ENCODE measurements at places on chromosomes 1 and 21.

- DNase-seq, result no peak
These were observed 235.5 kb upstream of the RRP15 start for GRCh38 chr1:218049641-218050040.

DNA sequence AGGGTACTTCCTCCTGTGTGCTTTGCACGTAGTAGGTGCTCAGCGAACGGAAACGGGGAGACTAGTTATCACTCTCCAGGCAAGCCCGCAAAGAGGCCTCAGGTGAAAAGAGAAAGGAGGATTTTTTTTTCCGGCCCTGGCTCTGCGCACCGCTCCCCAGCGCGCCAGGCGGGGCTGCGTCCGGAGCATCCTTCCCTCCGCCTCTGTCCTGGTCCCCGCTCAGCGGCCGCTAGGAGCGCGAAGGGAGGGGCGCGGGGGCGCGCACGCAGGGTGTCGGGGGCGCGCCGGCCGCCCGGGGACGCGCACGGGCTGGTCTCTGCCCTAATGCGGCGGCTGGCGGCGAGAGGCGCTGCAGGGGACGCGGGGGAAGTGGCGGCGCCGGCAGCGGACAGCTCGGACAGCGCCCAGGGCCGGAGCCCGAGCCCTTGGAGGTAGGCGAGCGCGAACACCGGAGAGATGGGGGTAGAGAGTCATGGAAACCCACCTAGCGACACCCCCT is 42.3 kb upstream of the NFASC start:
- no peak for DNase-seq

DNA sequence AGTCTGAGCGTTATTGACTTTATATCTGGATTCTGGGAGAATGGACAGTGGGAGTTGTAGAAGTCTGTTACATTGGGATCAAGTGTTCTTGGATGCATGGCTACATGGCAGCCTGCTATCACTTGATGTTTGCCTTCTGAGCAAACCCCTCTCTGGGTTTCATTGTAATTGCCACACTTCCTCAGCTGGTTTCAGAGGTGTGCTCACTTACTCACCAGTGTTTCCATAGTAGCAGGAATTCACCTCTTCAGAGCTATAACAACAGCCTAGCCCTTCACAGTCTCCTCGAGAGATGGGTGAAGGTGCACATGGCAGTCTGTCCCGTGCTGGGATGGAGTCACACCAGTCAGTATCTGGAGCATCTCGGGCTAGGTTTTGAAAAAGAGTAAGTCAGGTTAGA is 2.6 kb downstream of the ZP4 start:
- no peak for DNase-seq

GRCh38 chr1:157390651-157391050 is 161.7 kb downstream of the FCRL5 start:
- no peak for DNase-seq

- no peak for DNase-seq
These were observed 150.2 kb downstream of the PRDM16 start for GRCh38 chr1:3219005-3219790.

GRCh38 chr1:115447672-115448071 is 109.6 kb upstream of the NGF start:
- no peak for DNase-seq

DNA sequence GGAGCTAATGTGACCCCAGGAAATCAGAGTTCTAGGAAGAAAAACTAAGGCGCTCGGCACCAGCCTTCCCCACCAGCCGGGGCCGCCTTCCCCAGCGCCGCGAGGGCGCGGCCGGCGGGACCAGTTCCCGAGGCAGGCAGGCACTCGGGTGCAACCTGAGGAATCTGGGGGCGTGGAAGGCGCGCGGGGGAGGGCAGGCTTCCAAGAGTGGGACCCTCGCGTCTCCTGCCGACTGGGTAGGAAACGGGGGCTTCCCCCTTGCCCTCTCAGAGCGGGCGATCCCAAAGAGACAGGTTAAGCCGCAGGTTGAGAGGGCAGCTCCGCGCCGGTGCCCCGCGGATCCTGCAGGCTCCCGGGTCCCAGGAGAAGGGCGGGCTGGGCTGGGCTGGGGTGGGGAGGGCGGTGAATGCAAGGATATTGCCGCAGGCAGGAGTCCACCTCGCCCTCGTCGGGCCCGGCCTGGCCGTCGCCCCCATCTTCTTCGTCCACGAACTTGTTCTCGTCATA is 431 bp downstream of the ARPC5 start:
- no peak for DNase-seq
